Osteocyte (in vitro differentiated cells): ENCODE measurements at places on chromosomes 12 and 14.

- DNase-seq, result no peak
Observed at GRCh38 chr14:68146818-68147217, 327.2 kb downstream of the RAD51B start.

GRCh38 chr14:104469591-104469990, 110.0 kb upstream of the C14orf180 start:
- no peak for DNase-seq

DNA sequence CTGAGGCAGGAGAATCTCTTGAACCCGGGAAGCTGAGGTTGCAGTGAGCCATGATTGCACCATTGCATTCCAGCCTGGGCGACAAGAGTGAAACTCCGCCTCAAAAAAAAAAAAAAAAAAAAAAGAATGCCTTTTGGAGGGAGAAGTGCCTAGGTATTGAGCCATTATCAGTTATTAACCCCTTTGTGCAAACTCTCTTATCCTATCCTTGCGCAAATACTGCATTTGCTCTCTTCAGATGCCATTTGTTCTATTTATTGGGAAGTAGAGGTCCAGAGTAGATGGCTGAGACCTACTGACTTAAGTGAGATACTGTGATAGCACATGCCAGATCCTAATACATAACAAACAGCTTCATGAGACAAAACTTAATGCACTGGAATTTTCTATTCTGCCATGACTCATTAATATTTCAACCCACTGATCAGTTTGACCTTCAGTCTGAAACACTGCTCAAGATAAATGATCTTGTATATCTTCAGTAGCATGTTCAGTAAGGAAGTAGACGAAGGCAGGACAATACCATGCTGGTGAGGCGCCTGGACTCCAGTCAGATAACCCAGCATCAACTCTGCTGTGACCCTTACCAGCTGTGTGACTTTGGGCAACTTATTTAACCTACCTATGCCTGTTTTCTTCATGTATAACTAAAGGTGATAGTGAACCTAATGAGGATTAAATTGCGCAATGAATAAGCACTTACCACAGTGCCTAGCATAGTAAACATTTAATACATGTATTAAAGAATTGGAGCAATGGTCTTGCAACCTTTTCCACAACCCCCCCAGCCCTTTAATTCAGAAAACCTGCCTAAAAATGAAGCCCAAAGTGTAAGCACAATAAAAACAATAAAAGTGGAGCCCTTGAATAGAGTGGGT, 5.7 kb upstream of the DNAAF2 start:
- no peak for DNase-seq

- no peak for DNase-seq
Observed at GRCh38 chr12:111981987-111982386, 31.0 kb downstream of the TMEM116 start.
